Transverse colon (tissue), 4 donors: ENCODE measurements at places on chromosomes 4 and X. TPM values are rescaled to one million over a fixed set of nuclear protein-coding genes. Genes with fewer than 3 reads are reported as not detected.

GRCh38 chr4:108454227-108454626 is 166.1 kb upstream of the RPL34 start:
- no peak for DNase-seq

DNA sequence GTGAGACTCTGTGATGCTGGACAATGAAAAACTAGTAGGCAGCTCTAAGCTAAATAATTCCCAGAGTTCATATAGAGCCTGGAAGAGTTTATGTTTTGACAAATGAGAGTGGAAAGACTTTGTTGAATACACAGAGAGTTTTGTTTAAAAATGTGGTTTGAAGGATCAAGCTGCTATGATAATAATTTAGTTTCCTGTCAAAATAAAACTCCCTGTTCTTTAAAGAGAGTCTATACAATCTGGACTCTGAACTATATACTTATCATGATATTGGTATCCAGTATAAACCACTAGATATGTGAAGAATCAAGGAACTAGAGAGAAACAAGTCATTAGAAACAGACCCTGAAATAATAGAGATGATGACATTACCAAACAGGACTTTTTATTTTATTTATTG is 158.6 kb downstream of the C4orf33 start:
- no peak for DNase-seq

- DNase-seq, result no peak
Observed at GRCh38 chr4:185640811-185641675, 105.7 kb upstream of the PDLIM3 start.

- DNase-seq, result no peak
Observed at GRCh38 chrX:134694333-134695322, 36.4 kb upstream of the PLAC1 start.

DNA sequence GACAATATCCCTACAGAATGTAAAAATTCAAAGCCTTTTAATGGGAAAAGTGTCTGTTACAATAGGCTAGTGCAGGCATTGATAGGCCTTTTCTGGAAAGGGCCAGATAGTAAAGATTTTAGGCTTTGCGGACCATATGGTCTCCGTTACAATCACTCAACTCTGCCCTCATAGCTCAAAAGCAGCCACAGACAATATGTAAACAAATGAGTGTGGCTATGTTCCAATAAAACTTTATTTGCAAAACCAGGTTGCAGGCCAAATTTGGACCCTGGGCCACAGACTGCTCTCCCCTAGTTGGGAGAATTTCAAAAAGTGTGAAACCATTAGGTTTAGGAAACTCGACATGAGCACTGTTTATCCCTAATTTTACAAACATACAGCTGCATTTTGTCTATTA is 112.2 kb downstream of the VCX3B start:
- DNase-seq, result no peak

- DNase-seq, result no peak
Observed at GRCh38 chr4:126899331-126899801, 733.4 kb upstream of the INTU start.

GRCh38 chr4:17561195-17561909 is 15.6 kb upstream of the LAP3 start:
- no peak for DNase-seq

- peak; percentile 39 for DNase-seq
Observed at GRCh38 chr4:139740531-139741041, 75.0 kb downstream of the MGST2 start.

- DNase-seq, result no peak
Observed at GRCh38 chr4:145873901-145874300, 64.7 kb downstream of the ZNF827 start.

- no peak for DNase-seq
Observed at GRCh38 chr4:98861100-98861884, 67.6 kb downstream of the EIF4E start.

DNA sequence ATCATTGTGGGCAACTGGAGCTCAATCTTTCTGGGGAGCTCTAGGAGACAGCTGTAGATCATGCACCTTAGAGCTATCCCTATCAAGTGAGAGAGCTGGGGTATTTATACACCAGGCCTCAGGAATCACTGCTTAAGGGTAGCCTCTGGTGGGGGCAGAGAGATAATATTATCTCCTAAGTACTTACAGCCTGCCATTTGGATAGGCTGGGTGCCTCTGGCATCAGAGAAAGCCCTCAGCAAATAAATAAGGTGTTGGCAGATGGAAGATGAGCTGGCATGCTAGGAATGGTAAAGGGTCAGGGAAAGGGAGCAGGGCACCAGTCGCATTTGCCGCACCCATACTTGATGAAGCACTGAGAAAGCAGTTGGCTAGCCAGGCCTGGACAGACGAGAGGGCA is 75.9 kb downstream of the HCCS start:
- no peak for DNase-seq

DNA sequence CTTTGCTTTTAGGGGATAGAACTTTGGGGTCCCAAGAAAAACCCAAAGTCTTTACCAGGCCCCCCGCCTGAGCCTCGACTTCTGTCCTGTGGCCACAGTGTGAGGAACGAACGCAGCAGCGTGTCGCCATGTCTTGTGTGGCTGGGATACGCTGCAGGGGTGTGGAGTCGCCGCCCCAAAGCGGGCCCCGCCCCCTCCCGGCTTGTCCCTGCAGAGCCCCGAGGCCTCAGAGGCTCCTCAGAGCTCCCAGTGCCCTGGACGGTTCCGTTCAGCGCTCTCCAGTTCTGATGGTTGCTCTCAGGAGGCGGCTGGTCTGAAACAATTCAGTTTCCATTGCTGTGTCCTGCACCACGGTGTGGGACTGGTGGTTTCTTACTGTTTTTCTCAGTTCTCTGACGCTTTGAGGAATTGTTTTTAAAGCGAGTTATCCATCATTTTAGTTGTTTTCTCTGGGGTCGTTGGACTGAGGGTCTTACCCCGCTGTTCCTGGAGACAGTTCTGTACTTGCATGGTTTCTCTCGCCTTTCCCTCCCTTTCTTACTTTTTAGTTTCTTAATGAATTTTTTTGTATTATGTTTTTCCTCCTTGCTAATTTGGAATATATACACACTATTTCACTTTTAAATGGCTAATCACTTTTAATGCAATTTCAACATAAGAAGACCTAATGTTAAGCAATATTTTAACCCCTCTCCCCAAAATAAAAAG is 1.6 kb upstream of the IDUA start:
- DNase-seq, result peak; percentile 89

DNA sequence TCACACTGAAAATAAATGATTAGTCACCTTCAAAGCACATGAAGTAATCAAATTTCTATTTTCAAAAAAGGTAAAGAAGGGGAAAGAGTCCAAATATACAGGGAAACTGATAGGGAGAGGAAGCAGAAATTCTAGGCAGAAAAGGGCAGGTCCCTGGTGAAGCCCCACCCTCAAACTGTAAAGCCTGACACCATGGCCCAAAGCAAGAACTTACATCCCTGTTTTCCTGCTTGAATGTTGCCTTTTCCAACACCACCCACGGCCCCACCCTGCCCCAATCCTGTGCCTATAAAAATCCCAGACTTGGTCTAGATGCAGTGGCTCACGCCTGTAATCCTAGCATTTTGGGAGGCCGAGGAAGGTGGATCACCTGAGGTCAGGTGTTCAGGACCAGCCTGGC is 361.8 kb downstream of the PPP3CA start:
- DNase-seq, result no peak

STK26 gene
- total RNA-seq, result 19.4 TPM

GDPD2 gene
- total RNA-seq, result 24.9 TPM

CLGN gene
- total RNA-seq, result 2.4 TPM

SCML2 gene
- total RNA-seq, result 15.9 TPM
